ENCODE measurements at places on chromosomes 16 and 17.

GRCh38 chr17:33888455-33888854 lies 366.6 kb upstream of the CCL2 start:
- DNase-seq = no peak

DNA sequence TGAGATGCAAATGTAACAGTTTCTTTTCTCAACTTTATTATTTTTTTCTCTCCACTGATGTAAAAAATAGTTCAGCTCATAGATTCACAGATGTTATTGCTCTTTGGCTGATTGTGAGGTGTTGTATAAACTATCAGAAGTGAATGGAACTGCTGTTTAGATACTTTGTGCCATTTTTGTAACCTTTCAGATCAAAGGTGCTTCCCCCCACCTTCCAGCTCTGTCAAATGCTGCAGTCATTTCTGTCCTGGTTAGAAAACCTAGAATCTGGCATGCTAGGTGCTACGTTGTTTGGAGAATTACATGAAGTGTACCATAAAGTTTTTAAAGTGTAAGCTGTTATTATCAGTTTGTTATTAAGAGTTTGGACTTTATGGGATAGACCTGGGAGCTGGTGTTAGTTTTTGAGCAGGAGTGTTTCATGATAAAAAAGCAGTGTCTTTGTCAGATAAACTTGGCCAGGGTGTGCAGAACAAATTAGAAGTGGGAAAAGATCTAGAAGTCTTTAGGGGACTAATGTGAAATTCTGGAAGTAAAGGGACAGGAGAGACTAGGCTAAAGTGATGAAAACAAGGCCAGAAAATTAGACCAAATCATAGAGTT lies 1.8 kb upstream of the WIPI1 start:
- no peak for DNase-seq

GRCh38 chr17:59839651-59840328 lies 53.0 kb downstream of the TUBD1 start:
- no peak for DNase-seq

DNA sequence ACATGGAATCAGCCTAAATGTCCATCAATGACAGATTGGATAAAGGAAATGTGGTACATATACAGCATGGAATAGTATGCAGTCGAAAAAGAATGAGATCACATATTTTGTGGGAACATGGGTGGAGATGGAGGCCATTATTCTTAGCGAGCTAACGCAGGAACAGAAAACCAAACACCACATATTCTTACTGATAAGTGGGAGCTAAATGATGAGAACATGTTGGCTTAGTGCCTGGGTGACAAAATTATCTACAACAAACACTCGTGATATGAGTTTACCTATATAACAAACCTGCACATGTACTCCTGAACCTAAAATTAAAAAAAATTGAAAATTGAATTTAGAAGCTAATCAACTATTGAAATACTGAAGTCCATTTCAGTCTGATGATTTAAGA lies 6.1 kb downstream of the ANKS4B start:
- no peak for DNase-seq

DNA sequence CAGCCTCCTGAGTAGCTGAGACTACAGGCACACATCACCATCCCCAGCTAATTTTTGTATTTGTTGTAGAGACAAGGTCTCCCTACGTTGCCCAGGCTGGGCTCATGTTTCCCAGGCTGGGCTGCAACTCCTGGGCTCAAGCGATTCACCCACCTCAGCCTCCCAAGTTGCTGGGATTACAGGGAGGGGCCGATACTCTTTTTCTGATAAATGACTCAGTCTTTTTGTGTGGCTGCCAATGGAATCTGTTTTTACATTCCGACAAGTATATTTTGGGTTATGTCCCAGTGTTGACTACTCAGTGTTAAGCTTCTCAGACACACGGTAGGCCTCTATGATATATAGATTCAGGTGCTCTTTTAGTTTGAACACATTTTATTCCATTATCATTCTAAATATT lies 58.1 kb downstream of the SLFN11 start:
- peak; percentile 88 for DNase-seq

GRCh38 chr17:35597604-35598003 lies 10.5 kb downstream of the AP2B1 start:
- no peak for DNase-seq
